ENCODE measurements at places on chromosomes 6 and 20.

DNA sequence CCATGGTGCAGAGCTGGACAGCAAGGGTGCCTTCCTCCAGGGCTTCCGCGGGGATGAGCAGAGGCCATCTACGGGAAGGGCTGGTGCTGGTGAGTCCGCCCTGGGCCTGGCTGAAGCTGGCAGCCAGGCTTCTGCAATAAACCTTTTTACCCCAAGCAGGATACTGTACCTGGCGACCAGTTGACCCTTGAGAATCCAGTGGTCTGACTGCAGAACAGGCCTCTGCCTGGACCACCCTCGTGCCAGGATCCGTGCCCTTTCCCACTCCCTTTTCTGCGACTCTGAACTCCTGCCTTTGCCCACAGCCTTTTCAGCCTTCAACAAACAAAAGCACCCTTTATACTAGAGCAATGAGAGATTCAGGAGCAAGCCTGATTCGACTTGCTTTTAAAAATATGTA is 18.9 kb downstream of the CDH26 start:
- DNase-seq, result no peak

GRCh38 chr6:70669133-70669532 is 1.4 kb downstream of the SMAP1 start:
- DNase-seq, result no peak

GRCh38 chr20:7248281-7249201 is 481.1 kb downstream of the BMP2 start:
- peak; percentile 5 for DNase-seq

GRCh38 chr6:30060606-30061091 is 416 bp upstream of the POLR1H start:
- peak; percentile 48 for DNase-seq

GRCh38 chr20:19562426-19562825 is 195.6 kb upstream of the RIN2 start:
- DNase-seq, result no peak

GRCh38 chr6:3347247-3347646 is 88.5 kb downstream of the PSMG4 start:
- DNase-seq, result no peak

GRCh38 chr20:6837730-6838129 is 70.2 kb downstream of the BMP2 start:
- no peak for DNase-seq

- DNase-seq, result no peak
Observed at GRCh38 chr6:13566500-13566899, 7.9 kb upstream of the SIRT5 start.

DNA sequence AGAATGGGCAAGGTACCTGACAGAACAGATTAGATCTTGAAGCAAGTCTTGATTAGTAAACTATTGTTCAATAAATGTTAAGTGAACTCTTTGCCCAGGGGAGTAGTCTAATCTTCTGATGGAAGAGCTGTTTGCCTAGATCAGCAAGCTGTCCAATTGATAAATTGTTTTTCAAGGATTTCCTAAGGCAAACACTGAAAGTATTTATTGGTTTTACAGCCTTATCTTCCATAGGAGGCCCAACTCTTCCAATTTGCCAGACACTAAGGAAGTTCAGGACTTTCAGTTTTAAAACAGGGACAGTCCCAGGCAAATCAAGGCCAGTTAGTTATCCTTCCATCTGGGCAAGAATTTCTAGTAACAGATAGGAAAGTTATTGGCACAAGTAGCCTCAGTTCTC is 1.8 kb upstream of the C6orf163 start:
- no peak for DNase-seq

- peak; percentile 28 for DNase-seq
Observed at GRCh38 chr6:115969207-115969929, 91.3 kb downstream of the FRK start.

- peak; percentile 45 for DNase-seq
Observed at GRCh38 chr6:33632558-33633039, 11.5 kb downstream of the ITPR3 start.

DNA sequence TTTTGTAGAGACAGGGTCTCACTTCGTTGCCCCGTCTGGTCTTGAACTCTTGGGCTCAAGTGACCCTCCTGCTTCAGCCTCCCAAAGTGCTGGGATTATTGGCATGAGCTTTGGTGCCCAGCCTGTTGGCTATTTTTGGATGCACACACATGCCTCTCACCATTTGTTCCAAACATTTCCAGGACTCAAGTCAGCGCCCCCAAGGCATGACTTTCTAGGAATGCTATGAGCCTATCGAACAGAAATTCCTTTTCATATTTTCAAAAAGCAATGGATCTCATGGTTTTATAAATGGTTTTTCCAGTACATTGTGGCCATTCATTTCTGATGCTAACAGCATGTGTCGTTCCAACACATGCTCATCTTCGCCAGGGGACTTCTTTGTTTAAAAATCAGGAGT is 119.3 kb upstream of the NAA20 start:
- no peak for DNase-seq

DNA sequence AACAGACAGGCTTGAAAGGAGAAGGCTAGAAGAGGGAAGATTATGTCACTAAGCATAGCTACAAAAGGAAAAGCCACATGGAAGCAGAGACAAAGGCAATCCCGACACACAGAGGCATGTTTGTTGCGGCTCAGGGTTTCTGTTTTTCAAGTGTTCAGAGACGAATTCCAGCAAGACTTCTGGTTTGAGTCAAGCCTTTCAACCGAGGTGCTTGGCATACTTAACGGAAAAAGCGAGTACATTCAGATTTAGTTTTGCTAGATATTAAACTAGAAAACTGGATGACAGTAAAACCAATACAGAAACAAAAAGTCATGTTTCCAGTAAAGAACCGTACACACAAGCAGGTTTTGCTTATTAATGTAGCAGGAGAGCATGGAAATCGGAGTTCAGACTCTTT is 27.2 kb downstream of the MCUR1 start:
- DNase-seq, result peak; percentile 25

DNA sequence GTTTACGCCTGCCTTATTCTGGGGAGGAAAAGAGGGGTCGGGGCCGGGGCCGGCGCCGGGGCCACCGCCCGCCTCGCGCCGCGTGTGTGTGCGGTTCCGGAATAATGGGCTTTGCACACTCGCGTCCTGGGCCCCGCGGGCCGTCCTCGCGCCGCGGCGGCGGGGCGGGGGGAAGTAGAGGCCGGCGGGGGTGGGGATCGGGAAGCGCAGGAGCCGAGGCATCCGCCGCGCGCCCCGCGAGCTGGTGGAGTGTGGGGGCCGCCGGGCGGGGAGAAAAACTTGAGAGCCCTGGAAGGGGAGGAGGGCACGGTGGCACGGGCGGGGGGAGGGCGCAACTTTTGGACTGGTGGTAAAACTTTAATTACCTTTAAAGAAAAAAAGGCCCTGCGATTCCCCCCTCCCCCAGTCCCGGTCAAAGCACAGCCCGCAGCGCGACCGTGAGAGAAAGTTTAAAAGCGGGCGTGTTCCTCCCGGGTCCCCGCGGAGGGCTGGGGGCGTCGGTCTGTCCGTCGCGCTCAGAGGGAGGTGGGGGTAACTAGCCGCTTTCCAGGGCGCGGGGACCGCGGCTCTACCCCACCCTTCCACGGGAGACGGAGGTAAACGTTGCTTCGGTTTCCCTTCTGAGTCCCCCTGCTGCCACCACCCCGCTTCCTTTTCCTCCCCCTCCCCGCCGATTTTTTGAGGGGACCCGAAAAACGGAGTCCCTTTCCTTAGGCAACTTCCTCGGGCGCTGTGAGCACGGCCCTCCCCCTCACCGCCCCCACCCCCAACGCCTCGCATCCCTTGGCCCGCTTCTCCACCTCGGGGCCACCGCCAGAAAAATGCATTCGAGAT is 1.9 kb downstream of the L3MBTL3 start:
- no peak for DNase-seq

DNA sequence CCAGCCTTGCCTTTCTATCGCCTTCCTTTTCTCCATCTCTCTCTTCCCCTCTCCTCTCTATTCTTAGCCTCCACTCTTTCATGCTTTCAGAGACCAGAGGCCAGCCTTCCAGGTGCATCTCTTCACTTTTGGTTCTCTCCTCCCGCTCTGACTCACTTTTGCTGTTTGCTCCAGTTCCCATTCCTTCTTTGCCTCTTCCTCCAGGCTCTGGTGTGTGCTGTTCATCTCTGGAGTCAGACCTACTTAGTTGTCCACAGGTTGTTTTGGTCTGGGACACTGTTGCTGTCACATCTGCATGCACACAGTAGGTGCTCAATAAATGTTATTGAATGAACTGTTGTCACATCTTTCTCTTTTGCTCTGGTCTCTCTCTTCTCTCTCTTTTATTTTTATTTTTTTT is 1.6 kb upstream of the CDH22 start:
- DNase-seq, result no peak

DNA sequence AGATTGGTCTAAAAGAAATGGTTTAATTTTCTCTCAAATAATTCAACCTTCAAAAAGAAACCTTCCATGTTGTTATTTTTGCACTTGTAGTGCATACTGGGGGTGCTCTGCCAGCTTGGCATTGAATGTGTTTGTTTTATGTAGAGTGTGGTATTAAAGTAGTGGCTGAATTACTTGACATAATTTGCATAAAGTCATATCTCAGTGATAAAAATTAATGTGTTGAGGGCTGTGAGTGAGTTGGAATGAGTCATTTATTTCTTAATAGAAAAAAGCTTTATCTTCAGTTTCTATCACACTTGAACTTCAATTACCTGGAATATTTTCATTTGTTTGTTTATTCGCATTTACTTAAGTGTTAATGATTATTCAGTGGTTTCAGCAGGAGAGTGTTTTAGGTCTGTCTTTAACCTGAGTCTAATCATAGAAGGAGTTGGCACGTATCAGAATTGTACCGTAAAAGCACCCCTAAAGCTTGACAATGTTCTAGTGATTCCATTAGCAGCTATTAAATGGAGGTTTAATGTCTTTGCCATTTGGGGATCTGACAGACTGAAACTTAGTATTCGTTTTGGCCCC is 801.2 kb upstream of the FLRT3 start:
- no peak for DNase-seq

DNA sequence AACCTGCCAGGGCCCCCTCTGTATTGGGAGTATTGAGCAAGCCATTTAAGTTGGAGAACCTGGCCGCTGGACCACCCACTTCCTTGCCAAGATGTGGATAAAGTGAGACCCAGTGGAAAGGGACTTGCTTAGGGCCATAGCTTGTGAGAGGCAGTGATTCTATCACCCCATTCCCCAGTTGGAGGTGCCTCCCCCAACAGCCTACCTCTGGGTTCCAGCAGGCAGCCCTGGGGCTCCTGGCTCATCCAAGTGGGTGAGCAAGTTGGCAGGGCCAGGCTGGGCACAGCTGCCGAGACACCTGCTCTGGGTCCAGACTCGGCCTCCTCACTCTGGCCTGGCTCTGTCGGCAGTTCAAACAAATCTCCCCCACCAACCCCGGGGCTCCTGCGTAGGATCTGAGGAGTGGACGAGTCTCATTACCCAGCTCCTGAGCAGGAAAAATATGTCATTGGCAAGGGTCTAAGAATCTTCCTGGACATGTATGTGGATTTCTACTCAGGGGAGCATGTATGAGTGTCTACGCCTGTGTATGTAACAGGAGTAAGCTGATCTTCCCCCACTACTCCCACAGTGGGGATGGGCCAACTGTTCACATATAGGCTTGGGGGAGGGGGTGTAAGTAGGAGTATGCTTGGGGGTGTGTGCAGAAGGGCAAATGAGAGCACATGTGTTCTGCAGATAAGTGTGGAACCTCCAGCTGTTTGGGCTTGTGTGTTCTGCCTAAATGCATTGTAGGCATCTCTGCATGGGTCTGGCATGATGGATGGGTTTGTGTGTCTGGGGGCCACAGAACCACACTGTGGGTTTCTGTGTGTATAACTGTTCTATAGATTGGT is 1.9 kb downstream of the ID1 start:
- peak; percentile 79 for DNase-seq

DNA sequence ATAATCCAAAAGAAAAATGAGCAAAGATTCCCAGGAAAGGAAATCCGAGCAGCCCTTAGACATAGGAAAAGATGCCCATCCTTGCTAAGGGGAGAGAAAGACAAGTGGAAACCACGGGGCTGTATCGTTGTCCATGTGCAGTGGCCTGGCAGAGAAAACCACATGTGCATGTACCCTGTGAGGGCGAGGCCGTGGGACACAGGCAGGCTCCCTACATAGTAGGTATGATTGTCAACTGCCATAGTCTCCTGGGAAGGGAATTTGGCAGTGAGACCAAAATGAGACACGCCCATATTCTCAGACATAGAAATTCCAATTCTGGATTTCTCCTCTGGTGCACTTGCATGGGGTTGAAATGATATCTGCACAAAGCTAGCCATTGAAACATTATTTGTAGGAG is 169.7 kb upstream of the SALL4 start:
- no peak for DNase-seq

- peak; percentile 62 for DNase-seq
Observed at GRCh38 chr6:5398530-5398929, 137.2 kb downstream of the FARS2 start.

- peak; percentile 91 for DNase-seq
Observed at GRCh38 chr6:28212510-28213212, 12.4 kb upstream of the ZSCAN9 start.

DNA sequence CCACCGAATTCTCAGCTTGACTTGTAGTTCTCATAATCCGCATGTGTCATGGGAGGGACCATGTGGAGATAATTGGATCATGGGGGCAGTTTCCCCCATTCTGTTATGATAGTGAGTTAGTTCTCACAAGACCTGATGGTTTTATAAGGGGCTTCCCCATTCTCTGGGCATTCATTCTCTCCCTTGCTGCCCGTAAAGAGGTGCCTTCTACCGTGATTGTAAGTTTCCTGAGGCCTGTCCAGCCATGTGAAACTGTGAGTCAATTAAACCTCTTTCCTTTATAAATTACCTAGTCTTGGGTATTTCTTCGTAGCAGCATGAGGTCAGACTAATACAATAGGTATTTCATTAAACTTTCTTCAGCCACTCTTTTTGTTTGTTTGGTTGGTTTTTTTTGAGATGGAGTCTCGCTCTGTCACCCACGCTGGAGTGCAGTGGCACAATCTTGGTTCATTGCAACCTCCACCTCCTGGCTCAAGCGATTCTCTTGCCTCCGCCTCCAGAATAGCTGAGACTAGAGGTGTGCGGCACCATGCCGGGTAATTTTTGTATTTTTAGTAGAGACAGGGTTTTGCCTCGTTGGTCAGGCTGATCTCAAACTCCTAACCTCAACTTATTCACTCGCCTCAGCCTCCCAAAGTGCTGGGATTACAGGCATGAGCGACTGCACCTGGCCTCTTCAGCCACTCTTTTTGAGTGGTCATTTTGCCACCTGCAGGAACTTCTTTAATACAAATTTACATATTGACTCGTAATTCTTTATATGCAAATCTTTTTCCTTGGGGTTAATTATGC is 36.3 kb downstream of the GSTA2 start:
- DNase-seq, result no peak

- peak; percentile 88 for DNase-seq
Observed at GRCh38 chr20:25233016-25233772, 14.7 kb upstream of the PYGB start.

All from fibroblast of mammary gland (primary cell).